ENCODE measurements at places on chromosomes 12 and 14. TPM values are rescaled to one million over a fixed set of nuclear protein-coding genes. Genes with fewer than 3 reads are reported as not detected.

Gene FOXM1
- 53.8 TPM for total RNA-seq

Gene PSMC6
- total RNA-seq: 69.5 TPM

Gene TNFRSF1A
- 140 TPM for total RNA-seq

Gene PNMA1
- total RNA-seq: 4.9 TPM

Gene NEUROD4
- not detected for total RNA-seq

Gene LALBA
- total RNA-seq: not detected

Gene COQ10A
- total RNA-seq: 21.2 TPM

Gene NYNRIN
- total RNA-seq: 0.37 TPM

Gene PXN
- total RNA-seq: 108 TPM

Gene LUM
- 0.83 TPM for total RNA-seq

Gene CHST11
- total RNA-seq: 22.8 TPM

Gene ERBB3
- 156 TPM for total RNA-seq
